HT1080 (cell line): ENCODE measurements at places on chromosomes 1 and 21.

GRCh38 chr1:3560251-3560871, 50.9 kb downstream of the MEGF6 start:
- DNase-seq: no peak

GRCh38 chr1:40796939-40797667, 13.5 kb downstream of the KCNQ4 start:
- DNase-seq: peak; percentile 23

- DNase-seq: no peak
Observed at GRCh38 chr1:6509220-6509918, 17.9 kb upstream of the PLEKHG5 start.

DNA sequence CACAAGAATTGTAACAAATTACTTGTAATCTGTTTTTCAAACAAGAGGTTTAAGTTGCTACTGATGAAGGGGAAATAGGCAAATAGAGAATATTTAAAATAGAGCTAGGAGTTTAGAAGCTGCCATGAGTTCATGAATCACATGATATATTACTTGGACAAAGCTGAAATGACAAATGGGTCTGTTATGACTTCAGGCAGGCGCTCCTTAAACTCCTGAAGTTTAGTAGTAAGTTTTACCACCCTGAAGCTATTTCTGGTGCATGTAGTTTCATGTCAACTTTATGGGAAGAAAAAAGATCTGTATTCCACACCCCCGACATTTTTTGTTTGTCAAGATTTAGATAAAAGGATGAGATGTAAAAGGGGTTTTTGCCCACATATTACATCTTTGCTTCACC, 58.5 kb downstream of the PLA2G4A start:
- DNase-seq: no peak

DNA sequence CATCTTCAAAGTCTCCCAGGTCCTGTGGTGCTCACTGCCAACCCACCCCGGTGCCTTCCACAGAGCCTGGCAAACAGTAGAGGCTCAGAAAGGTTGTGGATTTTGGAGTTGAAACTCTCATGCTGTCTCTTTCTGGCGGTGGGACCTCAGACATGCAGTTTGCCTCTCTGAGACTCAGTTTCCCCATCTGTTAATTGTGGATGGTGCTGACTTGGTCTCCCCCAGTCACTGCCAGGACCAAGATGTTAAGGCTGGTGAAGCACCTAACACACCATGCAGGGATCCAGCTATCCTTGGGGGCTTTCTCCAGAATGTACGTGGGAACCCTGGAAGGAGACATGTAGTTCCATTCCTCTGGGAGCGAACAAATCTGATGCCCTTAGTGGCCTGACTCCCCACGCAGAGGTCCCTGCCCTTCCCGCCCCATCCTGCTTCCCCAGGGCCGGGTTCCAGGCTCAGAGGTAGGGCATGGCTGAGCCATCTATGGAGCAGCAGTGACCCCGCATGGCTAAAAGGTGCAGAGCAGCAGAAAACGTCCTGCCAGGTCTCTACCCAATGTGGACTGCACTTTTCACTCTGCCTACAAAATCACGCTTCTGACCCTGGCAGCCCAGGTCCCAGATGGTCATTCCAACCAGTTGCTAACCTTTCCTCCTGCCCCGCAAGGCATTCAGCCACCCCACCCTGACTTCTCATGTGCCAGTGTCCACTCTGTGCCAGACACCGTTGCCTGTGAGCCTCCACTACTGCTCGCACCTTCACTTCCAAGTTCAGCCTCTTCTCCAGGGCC, 9.2 kb upstream of the TTC22 start:
- DNase-seq: peak; percentile 56

DNA sequence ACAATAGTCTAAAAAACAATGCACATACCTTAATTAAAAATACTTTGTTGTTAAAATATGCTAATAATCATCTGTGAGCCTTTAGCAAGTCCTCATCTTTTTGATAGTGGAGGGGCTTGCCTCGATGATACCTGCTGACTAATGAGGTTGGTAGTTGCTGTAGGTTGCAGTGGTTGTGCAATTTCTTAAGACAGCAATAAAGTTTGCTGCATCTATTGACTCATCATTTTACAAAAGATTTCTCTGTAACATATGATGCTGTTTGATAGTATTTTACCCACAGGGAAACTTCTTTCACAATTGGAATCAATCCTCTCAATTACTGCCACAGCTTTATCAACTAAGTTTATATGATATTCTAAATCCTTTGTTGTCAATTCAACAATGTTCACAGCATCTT, 7.6 kb downstream of the C1orf87 start:
- DNase-seq: no peak

DNA sequence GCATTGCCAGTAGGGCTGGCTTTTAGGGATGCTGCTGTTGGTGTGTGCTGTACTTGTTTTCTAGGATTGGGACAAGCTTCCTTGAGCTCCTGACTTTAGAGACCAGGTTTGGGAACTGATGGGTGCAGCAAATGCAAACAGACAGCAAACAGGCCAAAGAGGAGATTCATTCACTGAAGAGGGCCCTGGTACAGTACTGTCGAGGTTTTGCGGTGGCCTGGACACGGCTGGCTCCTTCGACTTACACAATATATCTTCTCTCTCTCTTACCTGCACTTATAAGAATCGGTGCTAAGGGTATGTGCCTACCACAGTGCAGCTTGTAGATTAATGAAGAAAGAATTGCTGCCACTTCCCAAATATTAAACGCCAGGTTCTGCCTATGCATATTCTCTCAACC, 44.6 kb downstream of the ATP1A1 start:
- DNase-seq: no peak

- DNase-seq: no peak
Observed at GRCh38 chr1:7469255-7469938, 301.7 kb upstream of the VAMP3 start.

DNA sequence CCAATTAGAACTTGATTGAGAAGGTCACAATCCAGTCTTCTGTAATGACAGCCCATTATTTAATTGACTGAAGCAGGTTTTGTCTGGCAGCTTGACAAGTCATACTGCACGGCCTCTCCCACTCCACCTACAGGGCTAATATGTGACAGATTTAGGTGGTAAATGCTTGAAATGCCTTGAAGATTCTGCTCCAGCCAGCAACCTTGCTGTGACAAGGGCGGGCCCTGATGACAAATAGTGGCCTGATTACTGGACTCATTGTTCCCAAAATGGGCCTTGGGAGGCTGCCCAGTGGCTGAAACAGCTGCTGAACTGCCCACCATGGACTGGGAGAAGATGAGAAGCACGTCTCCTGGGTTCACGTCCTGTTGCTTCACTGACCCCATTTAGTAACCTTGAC, 30.0 kb upstream of the CRNN start:
- DNase-seq: no peak

DNA sequence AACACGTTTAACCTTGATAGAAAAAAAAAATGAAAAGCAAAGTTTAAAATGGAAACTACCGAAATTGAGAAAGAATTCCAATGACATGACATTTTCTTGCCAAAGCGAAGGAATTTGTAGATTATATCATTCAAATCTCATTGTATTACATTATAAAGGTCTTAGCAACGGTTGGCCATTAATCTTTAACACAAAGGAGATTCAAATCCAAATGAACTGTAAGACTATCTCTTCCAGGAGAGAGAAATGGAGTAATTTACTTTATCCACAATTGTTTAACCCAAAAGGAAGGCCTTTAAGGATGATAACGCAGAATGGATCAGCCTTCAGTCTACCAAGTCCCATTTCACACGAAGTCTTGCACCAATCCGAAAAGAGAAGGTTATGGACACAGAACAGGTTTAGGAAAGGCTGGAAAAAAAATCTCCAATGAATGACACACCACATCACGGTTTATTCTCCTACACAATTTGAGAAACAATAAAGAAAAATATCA, 1.5 kb downstream of the ENAH start:
- DNase-seq: peak; percentile 45

DNA sequence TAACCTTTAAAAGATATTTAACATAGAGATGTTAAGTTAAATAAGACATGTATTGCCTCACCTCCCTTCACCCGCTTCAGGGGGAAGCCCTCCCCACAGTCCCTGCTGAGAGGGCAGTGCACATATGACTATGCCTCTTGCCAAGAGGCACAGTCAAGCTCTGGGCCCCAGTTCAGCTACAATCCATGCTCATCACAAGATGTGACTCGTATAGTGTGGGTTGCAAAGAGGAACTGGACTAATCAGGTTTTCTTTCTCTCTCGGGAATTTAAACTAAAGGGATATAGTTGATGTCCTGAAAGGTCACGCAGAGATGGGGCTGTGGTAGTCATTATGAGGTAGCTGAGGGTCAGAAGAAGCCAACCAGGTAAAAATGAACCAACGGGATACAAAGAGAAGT, 35.6 kb downstream of the LYST start:
- DNase-seq: peak; percentile 69

GRCh38 chr1:1947493-1947892, 28.4 kb upstream of the TMEM52 start:
- no peak for DNase-seq

- no peak for DNase-seq
Observed at GRCh38 chr1:3910049-3910731, 10.1 kb upstream of the C1orf174 start.

DNA sequence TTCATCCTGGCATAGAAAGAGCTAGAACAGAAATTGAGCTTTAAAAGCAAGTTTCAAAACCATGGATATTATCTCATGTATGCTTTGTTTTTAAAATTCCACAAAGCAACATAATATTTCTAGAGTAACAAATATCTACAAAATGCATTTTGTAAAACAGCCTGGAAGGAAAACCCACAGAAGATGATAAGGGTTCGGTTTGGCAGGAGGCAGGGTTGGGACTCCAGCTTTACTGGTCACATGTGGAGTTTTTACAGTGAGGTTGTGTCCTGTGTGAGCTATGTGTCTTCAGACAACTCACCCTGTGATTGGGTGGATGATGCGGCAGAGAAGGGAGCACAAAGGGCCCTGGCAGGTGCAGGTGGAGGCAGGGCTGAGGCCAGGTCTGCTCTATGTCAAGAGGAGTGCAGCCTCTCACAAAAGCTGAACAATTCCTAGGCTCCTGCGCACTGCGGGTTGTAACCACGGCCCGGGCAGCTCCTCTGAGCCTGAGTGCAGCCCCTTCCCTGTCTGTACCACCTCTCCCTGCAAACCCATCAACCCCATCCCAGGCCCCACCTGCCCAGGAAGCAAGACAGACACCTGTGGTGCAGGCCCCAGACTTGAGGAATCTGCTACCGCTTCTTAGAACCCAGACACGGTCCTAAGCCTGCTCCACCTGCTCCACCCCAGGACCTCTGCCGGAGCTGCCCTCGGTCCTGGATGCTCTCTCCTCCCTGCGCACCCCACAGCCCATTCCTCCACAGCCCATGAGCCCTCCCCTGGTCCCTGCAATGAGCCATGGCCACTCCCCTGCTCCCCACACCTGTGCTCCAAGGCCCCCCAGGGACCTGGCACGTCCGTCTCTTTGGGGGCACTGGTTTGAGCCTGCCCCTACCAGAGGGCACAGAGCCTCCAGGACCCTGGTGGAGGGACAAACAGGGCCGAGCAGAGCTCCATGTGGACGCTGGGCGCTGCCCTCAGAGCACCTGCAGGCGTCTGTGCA, 2.8 kb upstream of the COL18A1 start:
- DNase-seq: no peak

GRCh38 chr1:7961216-7962013, at the start of gene PARK7:
Gene PARK7 (plus strand): TSS chr1:7961711. CDS start chr1:7962786, 1,075 bp downstream.
- peak; percentile 99 for DNase-seq

- DNase-seq: no peak
Observed at GRCh38 chr1:3151456-3151855, 82.5 kb downstream of the PRDM16 start.

DNA sequence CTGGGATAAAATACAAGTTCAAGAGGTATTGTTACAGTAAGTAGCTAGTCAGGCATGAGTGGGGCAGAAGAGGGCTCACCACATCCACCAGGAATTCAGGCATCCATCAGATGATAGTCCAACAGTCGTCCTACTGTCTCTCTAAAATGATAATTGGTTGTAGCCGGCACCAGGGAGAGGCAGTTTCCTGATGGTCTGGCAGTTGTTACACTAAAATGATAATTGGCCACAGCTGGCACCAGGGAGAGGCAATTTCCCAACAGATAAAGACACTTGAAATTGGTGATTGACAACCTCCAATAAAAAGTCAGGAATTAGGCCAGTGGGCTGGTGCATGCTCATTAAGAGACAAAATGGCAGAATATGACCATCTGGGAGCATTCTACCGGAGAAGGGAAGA, 545.8 kb downstream of the AMY1C start:
- no peak for DNase-seq

DNA sequence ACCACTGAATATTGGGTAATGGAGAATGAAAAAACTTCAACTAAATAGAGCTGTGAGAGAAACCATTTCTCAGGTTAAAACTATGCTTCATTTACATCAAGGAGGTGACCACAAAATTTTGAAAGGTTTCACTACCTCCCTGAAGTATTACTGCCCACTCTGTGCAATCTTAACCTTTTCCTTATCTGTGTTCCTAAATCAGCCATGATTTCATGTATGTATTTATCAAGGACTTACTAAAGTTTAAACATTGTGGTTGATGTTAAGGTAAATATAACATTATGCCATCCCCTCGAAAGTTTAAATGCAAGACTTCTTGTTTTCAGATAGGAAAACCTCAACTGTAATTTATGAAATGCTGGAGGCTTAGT, 84.4 kb downstream of the CLEC20A start:
- DNase-seq: no peak

- DNase-seq: peak; percentile 12
Observed at GRCh38 chr1:237181743-237182317, 139.8 kb downstream of the RYR2 start.

DNA sequence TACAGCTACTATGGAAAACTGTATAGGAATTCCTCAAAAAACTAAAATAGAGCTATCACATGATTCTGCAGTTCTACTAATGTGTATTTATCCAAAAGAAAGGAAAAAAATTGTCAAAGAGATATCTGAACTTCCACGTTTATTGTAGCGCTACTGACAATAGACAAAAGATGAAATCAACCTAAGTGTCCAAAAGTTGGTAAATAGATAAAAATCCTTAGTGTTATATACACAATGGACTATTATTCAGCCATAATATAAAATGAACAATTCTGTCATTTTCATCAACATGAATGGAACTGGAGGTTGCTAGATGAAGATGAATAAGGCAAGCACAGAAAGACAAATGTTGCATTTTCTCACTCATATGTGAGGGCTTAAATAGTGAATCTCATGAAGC, 1492.1 kb downstream of the MRPL39 start:
- DNase-seq: no peak

DNA sequence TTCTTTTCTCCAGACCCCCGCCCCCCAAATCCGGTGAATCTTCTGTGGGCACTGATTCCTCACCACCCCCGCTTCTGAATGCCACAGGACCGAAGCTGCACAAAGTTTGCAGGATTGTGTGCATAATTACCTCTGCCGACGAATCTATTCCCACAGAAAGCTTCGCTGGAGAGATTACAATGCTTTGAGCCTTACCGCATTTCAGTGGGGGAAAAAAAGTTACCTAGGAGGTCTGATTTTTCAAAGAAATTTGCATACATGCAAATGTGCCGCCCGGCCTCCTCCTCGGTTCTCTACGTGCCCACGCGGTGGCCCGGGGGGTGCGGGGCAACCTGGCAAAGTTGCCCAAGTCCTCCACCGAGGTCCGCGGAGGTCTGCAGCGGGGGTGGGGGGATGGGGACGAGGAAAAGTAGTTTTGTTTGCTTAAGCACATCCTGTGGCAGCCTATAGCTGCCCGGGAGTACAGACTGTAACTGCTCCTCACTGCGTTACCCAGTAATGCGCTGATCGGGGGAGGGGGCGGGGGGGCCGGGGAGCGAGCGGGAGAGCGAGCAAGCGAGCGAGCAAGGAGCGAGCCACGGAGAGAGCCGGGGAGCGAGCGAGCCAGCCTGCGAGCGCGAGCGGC, 563 bp upstream of the NFIA start:
- DNase-seq: peak; percentile 46
